Bronchial smooth muscle cell (primary cell): ENCODE measurements at places on chromosomes 13 and 19. TPM values are rescaled to one million over a fixed set of nuclear protein-coding genes. Genes with fewer than 3 reads are reported as not detected.

ZNF780B gene
- 13.7 and 17.5 TPM in 2 replicates for total RNA-seq

DENND1C gene
- not detected in 2 replicates for total RNA-seq

GRK1 gene
- not detected in 2 replicates for total RNA-seq

ITGBL1 gene
- 127 and 183 TPM in 2 replicates for total RNA-seq
